ENCODE measurements at places on chromosomes 13 and 19.

DNA sequence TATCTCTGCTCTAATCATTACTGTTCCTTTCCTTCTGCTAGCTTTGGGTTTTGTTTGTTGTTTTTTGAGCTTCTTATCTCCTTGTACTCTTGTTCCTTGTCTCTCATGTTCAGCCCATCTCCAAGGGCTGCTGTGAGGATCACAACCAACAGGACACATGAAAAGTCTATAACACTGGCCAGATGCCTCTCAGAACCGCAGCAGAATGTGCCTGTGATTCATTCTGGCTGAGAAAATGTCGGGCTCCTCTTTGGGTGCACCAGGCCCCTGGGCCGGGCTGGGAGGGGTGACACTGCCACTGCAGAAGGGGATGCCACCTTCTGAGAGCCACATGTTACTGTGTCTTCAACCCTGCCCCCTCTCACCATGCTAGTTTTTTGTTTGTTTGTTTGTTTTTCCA lies 48.0 kb downstream of the GGACT start:
- no peak for DNase-seq

- DNase-seq, result no peak
Observed at GRCh38 chr19:41501854-41502253, 58.9 kb downstream of the ERICH4 start.

- no peak for DNase-seq
Observed at GRCh38 chr19:47885067-47885463, 1.1 kb downstream of the SULT2A1 start.

- DNase-seq, result no peak
Observed at GRCh38 chr13:113949546-113949945, 24.3 kb downstream of the C13orf46 start.

DNA sequence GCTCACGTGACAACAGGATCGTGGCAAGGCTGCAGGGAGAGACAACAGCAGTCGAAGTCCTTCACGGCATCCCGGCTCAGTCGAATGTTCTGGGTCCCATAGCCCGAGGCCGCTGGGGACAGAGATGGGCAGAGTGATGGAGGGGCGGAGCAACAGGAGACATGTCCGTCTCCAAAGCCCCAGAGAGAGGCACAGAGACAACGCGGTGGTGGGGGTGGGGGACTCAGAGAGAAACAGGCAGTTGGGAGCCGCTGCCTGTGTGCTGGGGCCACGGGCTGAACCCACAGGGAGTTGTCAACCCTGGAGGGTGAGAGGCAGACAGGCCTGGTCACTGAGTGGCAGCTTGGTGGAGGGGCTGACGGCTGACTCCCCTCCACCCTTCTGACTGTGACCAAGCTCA lies 20.4 kb downstream of the NOSIP start:
- DNase-seq, result no peak

DNA sequence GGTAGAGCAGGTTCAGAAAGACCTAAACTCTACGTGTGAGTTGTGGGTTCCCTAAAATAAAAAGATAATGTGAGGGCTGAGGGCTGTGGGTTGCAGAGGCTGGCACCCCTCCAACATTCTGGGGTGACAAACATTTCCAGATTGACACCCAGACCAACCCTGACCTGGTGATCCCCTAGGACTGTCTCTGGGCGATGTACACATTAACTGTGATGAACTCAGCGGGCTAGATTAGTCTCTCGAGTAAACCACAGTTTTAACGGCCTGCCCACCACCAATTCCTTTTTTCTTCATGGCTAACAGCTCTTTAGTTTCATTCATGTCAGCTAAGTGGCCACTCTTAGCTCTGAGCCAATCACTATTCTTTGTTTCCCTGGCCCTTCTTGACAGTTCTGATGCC lies 24.8 kb downstream of the SIAH3 start:
- DNase-seq, result no peak

DNA sequence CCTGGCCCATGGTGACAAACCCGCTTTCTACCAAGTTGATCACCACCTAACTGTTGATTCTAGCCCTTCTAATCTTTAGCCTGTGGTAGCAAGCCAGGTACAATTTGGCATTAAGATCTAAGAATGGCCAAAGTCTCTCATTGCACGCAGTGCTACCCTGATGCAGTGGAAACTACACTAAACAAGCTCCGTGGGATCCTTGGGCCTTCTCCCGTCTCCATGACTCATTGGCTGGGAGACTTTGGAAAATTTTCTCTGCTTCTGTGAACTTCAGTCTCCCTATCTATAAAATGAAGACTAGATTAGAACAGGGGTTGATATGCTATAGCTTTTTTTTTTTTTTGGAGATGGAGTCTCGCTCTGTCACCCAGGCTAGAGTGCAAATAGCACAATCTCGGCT lies 223.0 kb downstream of the TSHZ3 start:
- no peak for DNase-seq

DNA sequence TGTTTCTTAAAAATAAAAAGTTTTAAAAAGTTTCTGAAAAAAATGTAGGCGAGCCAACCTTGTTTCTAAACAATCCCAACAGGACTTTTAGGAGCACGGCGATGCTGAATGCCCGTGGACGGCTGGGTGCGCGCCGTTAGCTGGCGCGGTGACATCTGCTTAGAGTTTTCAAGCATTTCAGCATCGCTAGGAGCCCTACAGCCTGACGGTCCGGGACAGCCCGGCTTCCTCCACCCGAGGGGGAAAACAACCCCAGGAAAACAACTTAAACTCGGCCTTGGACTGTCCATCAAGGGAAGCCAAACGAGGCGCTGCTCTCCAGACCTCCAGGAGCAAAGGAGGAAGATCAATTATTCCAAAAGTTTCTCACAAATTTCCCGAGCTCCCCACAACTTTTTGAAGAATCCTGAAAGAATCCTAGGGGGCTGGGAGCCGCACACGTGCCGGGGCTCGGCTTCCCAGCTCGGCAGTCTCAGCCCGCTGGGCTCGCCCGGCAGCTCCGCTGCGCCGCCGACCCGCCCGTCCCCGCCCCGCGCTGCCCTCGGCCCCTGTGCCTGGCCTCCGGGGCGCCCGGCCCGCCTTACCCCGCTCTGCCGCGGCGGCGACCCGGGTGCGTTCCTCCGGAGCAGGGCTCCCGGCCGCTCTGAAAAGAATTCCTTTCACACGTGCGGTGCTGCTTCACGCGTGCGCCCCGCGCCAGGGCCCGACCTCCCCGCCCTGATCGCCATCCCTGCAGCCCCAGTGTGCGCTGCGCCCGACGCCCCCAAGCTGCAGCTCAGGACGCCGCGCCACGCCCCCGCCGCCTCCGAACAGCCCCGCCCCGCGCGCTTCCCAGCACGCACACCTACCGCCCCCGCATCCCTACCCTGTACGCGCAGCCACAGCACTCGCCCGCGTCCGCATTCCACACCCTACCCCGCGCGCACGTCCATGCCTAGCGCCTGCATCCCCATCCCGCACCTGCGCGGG lies at the start of gene GJA3:
Gene GJA3 (minus strand): TSS at position 747 of the 969 bp plus-strand sequence. CDS start 17,764 bp downstream, outside the sequence.
- DNase-seq, result no peak

DNA sequence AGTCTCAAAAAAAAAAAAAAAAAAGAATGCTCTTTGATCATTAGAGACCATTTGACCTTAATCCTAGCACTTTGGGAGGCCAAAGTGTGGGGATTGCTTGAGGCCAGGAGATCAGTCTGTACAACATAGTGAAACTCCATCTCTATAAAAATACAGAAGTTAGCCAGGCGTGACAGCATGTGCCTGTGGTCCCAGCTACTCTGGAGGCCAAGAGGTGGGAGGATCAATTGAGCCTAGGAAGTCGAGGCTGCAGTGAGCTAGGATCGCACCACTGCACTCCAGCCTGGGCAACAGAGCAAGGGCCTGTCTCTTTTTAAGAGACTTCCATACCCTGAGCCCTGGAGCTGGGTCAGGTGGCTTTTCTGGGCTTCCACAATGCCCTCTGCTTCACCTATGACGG lies 11.5 kb upstream of the COLGALT1 start:
- no peak for DNase-seq
